ENCODE measurements at places on chromosomes 1 and 21.

- no peak for DNase-seq
These were observed 199.8 kb downstream of the CRB1 start for GRCh38 chr1:197467881-197468280.

DNA sequence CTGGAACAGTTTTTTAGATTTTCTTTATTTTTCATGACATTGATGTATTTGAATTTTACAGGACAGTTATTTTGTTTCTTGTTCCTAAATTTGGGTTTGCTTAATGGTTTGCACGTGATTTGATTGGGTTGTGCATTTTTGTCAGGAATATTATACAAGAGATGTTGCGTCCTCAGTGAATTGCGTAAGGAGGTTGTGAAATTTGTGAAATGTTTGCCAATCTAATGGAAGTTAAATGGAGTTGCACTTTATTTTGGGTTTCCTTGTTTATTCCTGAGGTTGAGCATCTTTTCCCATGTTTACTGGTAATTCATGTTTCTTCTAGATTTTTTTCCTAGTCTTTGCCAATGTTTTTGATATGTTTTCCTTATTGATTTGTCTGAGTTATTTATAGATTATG, 19.9 kb downstream of the ZNF648 start:
- no peak for DNase-seq

DNA sequence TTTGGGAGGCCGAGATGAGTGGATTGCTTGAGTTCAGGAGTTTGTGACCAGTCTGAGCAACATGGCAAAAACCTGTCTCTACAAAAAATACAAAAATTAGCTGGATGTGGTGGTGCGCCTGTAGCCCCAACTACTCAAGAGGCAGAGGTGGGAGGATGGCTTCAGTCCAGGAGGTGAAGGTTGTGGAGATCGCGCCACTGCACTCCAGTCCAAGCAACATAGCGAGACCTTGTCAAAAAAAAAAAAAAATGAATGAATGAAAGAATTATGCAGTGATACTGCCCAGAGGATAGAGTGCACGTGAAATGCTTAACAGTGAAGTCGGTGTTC, 429 bp upstream of the DPH2 start:
- no peak for DNase-seq

DNA sequence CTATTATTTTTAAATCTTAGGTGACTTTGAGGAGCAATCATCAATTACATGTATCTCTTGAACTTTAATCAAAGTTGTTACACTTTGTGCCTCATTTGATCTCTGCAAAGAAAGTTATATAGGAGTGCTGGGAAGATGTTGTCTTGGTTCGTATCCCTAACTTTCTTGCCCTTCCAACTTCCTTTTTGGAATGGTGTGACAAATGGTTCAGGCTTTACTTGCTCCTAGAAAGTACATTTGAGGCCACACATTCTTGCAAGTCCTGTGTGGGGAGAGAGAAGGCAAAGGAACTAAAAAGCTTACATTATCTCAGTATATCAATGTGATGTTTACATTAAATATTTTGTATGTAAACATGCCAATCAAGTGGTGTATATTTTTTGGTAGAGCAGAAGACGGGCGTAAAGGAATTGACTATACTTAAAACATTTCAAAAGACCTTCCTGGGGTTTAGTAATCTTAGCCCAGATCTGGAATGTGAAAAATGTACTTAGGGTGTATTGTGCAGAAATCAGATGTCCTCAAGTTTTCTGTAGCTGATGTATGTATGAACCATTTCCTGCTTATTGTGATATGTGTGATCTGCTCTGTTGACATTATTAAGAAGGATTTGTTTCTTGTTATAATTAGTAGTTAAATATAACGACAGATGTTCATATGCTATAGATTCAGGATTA, 59.2 kb downstream of the USP25 start:
- DNase-seq, result peak; percentile 3

DNA sequence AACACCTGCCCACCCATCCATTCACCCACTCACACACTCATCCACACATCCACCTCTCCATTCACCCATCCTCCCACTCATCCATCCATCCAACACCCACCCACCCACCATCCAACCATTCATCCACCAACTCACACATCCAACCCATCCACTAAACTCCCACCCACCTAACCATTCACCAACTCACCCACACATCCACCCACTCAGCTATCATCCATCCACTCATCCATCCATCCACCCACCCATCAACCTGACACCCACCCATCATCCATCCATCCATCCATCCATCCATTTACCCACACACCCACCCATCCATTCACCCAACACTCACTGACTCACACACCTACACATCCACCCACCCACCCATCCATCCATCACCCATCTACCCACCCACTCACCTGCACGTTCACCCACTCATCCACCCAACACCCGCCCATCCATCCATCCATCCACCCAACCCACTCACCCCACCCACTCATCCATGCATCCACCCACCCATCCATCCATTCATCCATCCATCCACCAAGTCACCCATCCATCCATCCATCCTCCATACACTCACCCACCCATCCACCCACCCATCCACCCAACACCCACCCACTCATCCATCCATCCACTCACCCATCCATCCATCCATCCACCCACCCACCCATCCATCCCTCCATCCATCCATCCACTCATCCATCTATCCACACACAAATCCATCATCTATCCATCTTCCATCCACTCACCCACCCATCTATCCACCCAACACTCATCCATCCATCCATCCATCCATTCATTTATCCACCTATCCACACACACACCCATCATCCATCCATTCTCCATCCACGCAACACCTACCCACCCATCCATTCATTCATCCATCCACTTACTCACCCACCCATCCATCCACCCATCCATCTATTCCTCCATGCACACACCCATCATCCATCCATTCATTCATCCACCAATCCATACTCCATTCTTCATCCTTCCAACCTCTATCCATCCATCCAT, 17.4 kb upstream of the PRDM16 start:
- no peak for DNase-seq

- DNase-seq, result no peak
These were observed 48.1 kb downstream of the CDC14A start for GRCh38 chr1:100400404-100400803.

Measured in AG08396 (cell line).